Activated T-cell treated with anti-CD3 and anti-CD28 coated beads, Interleukin-2, amount 50 U/mL, for 72 hours (primary cell): ENCODE measurements at places on chromosomes 3 and 15. TPM values are rescaled to one million over a fixed set of nuclear protein-coding genes. Genes with fewer than 3 reads are reported as not detected.
A peak's percentile ranks its signal among the peaks of the same experiment; 100 is the strongest.

GRCh38 chr3:141273700-141274410 is 42.2 kb downstream of the PXYLP1 start:
- DNase-seq: no peak

- DNase-seq: peak; percentile 48
Measured at GRCh38 chr3:29153811-29154210, 127.1 kb upstream of the RBMS3 start.

- no peak for DNase-seq
Measured at GRCh38 chr3:60154011-60154410, 1097.2 kb downstream of the FHIT start.

DNA sequence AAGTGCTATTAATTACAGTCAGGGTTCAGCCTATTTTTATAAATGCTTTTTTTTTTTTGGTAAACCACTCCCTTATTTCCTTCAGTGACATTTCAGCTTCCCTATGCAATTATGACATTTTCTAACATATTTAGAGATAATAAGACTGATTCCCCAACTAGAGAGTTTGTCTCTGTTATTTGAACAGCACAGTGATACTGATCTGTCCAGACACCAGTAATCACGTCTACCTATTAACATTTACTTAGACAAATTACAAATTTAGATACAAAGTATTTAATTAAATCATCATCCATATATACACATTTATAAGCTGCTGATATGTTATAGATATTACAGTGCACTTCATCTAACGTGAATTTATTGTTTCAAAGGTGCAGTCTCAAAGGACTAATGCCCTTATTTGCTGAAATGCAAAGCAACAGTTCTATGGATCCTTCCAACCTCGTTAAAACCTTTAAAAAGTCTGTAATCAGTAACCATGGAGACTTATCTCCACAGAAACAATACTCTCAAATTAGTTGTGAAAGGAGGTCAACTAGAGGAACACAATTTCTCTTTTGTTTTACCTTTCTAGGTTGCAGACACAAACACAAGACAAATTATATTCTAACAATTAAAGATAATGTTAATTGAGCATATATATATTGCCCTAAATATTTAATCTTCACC is 1531.1 kb downstream of the SI start:
- DNase-seq: no peak

GRCh38 chr15:33283576-33283975 is 27.2 kb upstream of the RYR3 start:
- DNase-seq: no peak

- DNase-seq: no peak
Measured at GRCh38 chr3:13570391-13571194, 21.7 kb downstream of the FBLN2 start.

GRCh38 chr3:178459038-178459410 is 77.2 kb upstream of the KCNMB2 start:
- DNase-seq: no peak

- DNase-seq: peak; percentile 71
Measured at GRCh38 chr15:88918738-88919137, 5.6 kb upstream of the MFGE8 start.

GRCh38 chr3:8712045-8712907 is 21.3 kb upstream of the CAV3 start:
- no peak for DNase-seq

DNA sequence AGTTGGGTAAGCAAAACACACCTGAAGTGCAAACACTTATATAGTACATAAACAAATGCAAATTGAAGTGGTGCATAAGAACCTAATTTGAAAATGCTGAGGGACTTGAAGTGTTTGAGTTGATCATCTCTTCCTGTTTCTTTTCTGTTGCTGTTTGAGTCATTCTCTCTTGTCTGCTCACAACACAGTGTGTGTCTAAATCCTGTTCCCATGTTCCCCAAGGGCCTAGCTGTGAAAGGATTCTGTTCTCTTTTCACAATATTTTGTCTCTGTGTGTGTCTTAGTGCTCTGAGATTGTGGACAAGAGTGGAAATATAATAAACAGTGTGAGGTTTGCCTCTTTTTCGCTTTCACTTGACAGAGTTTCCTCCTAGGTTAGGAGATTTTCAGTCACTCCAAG is 6.1 kb downstream of the CD96 start:
- DNase-seq: no peak

GRCh38 chr15:57263520-57263919 is 112.8 kb upstream of the CGNL1 start:
- DNase-seq: no peak

GRCh38 chr15:64749167-64749566 is 26.2 kb downstream of the RBPMS2 start:
- no peak for DNase-seq

GRCh38 chr3:172166261-172166660 is 126.9 kb downstream of the FNDC3B start:
- DNase-seq: no peak

GRCh38 chr3:172089250-172089649 is 49.9 kb downstream of the FNDC3B start:
- DNase-seq: no peak

DNA sequence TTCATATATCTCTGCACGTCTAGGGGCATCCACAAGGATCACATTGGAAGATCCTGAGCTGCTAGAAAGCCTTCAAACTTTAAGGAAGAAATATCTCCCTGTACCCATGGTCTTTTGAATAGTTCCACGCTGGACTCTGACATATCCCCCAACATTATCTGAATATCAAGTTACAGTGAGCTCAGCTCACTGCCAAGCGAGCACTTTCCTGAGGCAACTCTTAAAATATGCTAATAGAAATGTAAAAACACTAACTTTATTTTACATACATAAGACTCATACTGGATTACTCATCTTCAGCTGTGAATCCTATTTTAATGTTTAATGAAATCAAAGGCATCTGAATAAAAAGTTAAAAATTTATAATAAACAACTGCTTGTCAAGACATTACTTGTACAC is 420.2 kb upstream of the CCDC54 start:
- no peak for DNase-seq

DNA sequence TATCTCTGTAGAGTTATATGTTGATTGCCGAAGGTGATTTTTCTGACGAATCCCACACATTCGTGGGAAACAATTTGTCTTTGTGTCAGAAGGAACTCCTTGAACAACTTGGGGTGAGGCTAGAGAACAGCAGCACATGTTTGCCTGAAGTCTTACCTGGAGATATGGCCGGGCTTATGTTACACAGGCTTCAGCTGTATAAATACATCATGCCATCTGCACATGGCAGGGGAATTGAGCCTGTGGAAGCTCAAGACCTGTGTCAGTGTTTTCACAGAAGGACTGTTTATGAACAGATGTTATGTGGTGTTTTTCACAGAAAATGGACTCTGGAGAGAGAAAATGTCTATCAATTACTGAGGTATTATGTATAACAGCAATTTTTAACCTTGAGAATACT is 203.6 kb upstream of the MDFIC2 start:
- DNase-seq: no peak

DNA sequence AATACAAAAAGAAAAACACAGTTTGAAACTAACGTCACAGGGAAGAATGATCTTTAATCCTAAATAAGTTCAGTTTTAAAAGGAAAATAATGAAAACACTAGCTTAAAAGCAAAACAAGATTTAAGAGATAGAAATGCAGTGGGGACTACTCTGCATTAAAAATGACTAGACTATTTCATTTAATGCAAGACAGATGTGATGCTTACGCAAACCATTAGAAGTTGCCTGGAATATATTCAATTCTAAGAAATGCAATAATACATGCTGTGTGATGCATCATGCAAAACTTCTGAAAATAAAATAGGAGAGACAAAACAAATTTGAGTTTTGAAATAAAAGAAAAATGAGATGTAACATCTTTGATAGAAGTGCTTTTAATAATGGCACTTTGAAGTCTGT is 97.6 kb upstream of the STRIT1 start:
- no peak for DNase-seq

GRCh38 chr15:73695773-73696640 is 11.8 kb downstream of the CD276 start:
- no peak for DNase-seq

GRCh38 chr3:112005091-112005672 is 6.5 kb downstream of the TAGLN3 start:
- DNase-seq: no peak

DNA sequence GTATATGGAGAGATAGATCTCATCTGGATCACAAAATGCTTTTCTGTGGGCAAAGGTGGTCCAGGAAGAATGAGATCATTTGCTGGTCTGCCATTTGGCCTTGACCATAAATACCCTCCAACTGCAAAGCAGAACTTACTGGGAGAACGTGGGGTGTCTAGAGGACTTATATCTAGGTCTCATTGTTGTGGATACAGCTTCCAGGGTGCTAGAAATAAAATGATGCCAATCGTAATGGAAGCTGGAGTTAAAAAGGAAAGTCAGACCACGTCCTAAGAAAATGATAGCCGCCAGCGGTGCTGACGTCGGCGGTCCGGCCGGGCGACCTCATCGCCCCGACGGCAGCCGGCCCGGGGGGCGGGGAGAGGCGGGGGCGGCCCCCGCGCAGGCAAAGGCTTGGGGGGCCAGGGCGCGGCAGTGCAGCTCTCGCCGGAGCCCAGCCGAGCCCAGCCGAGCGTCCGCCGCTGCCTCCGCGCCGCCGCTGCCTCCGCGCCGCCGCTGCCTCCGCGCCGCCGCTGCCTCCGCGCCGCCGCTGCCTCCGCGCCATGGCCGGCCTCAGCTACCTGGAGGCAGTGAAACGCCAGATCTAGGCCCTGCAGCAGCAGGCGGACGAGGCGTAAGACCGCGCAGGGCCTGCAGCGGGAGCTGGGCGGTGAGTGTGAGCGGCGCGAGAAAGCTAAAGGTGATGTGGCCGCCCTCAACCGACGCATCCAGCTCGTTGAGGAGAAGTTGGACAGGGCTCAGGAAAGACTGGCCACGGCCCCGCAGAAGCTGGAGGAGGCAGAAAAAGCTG is 89.5 kb downstream of the EOMES start:
- DNase-seq: peak; percentile 64

MCCC1 gene
- total RNA-seq: 35.5 TPM

GRCh38 chr3:131608296-131608695 is 105.5 kb upstream of the MRPL3 start:
- DNase-seq: no peak

GRCh38 chr15:41936649-41937567 is 35.4 kb downstream of the EHD4 start:
- DNase-seq: peak; percentile 80

DNA sequence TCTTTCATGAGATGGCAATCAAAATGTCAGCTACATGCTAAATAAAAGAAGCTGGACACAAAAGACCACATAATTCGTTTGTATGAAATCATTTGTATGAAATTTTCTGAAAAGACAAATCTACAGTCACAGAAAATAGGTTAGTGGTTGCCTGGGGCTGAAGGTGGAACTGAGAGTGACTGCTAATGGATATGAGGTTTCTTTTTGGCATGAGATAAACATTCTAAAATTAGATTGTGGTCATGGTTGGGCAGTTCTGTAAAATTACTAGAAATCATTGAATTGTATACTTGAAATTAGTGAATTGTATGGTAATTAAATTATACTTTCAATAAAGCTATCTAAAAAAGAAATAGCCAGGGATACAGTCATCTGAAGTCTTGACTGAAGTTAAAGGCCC is 2.7 kb upstream of the DMXL2 start:
- DNase-seq: no peak

SLC51A gene
- not detected for total RNA-seq

- DNase-seq: no peak
Measured at GRCh38 chr3:160697637-160698380, 20.8 kb downstream of the ARL14 start.

DNA sequence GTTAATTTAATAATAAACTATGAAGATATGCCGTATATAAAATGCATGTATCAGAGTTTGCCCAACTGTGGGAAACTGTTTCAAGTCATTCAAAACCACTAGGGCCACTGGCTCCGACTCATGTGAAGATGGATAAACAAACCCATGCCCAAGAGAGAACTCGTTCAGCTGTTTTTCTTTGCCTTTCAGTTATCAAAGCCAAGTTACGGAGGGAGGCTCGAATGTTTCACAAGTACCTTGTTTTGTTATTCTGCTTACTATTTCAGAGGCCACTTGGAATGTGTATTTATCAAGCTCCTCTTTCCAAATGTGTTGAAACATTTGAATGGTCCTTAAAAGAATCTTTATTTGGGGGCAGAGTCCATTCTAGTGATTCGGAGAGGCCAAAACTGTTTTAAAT is 82.1 kb downstream of the DUT start:
- DNase-seq: no peak

- peak; percentile 2 for DNase-seq
Measured at GRCh38 chr15:69000725-69001503, 13.6 kb upstream of the NOX5 start.

CHRD gene
- not detected for total RNA-seq

C15orf39 gene
- 22.0 TPM for total RNA-seq

DNA sequence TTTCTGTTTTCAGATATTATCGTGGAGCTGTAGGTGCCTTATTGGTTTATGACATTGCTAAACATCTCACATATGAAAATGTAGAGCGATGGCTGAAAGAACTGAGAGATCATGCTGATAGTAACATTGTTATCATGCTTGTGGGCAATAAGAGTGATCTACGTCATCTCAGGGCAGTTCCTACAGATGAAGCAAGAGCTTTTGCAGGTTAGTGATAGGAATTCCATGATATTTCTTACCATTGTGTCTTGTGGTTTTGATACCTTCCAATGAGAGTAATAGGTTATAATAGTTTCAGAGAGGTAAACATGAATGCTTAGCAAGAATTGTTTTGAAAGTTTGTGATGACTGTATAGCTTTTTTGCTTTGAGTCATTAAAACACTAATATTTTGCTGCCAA is 8.5 kb downstream of the RAB11A start:
- no peak for DNase-seq

GASK1A gene
- 0.12 TPM for total RNA-seq

GRCh38 chr15:90885432-90886290 is 1.4 kb downstream of the FES start:
- peak; percentile 86 for DNase-seq

- no peak for DNase-seq
Measured at GRCh38 chr3:165814380-165814779, 22.8 kb downstream of the BCHE start.

DNA sequence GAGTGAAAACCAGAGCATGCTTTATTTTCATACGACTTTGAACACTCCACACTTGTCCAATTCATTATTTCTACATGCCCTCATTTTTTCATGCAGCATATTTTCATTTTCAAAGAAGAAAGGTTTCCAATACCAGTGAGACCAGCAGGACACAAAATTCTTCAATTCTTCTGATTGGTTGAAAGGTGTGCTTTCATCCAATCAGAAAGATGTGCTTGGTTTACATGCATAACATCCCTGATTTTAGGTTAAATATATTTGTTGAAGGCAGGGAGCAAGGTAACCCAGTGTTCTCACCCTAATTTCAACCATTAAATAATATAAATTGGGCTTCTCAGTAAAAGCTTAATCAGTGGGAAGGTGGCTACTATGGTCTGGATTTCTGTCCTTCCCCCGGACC is 47.5 kb upstream of the PPIB start:
- no peak for DNase-seq

SNURF gene
- 21.0 TPM for total RNA-seq

DNA sequence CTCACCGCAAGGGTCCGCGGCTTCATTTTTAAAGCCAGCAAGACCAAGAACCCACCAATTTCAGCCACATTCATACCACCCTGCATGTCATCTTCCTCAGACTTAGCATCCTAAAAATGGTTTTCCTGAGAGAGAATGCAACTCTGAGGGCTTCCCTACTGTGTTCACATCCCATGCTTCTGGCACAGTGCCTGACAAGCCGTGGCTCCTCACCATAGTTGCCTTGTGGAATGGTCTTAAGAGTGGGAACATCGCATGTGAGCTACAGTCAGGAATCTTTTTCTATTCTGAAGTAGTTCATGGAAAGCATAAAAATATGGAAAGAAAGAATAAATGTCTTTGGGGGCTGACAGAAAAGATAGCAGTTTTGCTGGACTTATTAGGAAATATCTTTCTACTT is 120.3 kb downstream of the RAP2B start:
- no peak for DNase-seq

GRCh38 chr15:26882112-26882511 is 15.2 kb downstream of the GABRA5 start:
- DNase-seq: no peak
